ENCODE measurements at places on chromosomes 12 and 14.

- no peak for DNase-seq
Observed at GRCh38 chr14:99513946-99514551, 32.8 kb downstream of the CCNK start.

- no peak for DNase-seq
Observed at GRCh38 chr12:132717011-132717410, 6.4 kb downstream of the PGAM5 start.

- DNase-seq, result no peak
Observed at GRCh38 chr14:64465191-64465822, at the start of gene AKAP5. AKAP5 (plus strand) TSS chr14:64465499; CDS start chr14:64468395, 2,896 bp downstream.

- no peak for DNase-seq
Observed at GRCh38 chr14:89669193-89669592, 252.2 kb upstream of the FOXN3 start.

- no peak for DNase-seq
Observed at GRCh38 chr14:33943096-33943883, 7.6 kb downstream of the EGLN3 start.

DNA sequence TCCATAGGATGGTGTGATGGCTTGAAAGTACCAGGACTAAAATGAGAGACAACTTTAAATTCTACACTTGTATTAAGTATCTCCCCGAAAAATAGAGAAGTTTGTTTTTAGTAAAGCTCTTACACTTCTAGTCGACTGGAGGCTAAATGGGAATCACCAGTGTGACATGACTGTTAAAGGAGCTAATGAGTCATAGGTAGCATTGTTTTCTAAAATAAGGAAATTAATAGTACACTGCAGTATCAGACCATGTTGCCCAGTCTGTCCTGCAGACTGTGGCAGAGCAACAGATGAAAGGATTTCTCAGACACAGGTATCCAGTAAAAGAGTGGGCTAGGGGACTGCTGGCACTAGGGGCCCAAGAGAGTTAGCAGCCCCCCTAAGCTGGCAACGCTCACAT, 140.1 kb downstream of the TMEM117 start:
- no peak for DNase-seq

- DNase-seq, result no peak
Observed at GRCh38 chr12:29516431-29516875, 19.0 kb upstream of the OVCH1 start.
